Activated CD8-positive, alpha-beta memory T cell treated with anti-CD3 and anti-CD28 coated beads for 4 hours (primary cell): ENCODE measurements at places on chromosomes 2 and 18.

DNA sequence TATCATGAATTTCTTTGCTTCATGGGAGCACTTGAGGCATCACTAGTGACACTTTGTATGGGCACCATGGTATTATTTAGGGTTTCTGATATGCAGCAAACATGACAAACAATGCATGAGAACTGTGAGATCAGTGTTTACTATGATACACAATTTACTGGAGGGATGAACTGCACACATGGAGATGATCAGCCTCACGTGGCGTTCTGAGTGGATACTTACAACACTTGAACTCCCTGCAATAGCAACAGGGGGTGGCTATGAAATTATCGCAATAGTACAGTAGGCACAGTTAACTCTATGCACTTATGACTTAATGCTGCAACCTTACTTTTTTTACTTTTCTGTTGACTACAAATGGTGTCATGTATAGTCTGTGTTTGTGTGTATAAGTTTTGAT is 18.5 kb upstream of the UGT1A8 start:
- DNase-seq, result no peak

GRCh38 chr2:54708584-54709335 is 14.7 kb upstream of the EML6 start:
- no peak for DNase-seq

DNA sequence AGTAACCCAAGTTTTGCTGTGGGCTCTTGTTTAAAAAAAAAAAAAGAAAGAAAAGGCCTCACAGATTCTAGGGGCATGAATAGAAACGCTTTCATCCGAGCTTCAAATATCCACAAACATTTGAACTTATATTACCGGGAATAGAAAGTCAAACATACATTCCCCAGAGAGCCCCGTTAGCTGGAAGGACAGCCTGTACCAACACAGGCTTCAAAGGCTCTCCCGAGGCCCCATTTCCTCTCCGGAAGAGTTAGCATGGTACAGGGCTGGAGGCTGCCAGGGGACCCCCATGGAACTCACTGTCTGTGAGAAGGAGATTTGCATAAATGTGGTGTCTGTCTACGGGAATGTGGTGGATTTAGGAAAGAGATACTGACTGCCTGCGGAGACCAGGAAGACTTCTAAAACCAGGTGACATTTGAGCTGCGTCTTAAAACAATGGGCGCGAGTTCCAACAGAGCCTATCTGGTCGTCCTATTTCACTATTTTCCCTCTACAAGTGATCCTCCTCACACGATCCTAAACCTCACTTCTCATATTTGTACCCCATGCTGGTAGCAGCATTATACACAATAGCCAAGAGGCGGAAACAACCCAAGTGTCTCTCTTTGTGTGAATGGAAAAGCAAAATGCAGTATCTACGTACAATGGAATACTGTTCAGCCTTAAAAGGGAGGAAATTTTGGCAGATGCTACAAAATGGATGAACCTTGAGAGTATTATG is 820 bp upstream of the MATN3 start:
- DNase-seq, result no peak

GRCh38 chr2:1430491-1430890 is 17.2 kb downstream of the TPO start:
- no peak for DNase-seq

DNA sequence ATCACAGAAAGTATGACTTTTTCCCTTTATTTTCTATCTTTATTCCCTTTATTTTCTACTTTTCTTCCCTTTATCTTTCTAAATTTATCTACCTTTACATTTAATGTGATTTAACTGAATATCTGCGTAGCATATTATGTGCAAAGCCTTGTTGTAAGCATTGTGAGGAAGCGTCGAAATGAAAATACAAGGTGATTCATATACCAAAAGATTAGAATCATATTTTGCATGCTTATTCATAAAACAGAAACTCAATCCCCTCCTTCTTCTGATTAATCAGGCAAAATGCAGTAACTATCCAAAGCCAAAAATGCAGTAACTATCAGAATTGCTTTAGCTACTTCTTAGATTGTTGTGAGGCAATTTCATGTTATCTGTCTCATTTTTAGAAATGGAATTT is 393.0 kb downstream of the CDH19 start:
- DNase-seq, result no peak

GRCh38 chr2:17000184-17000482 is 334.5 kb upstream of the CYRIA start:
- DNase-seq, result no peak

DNA sequence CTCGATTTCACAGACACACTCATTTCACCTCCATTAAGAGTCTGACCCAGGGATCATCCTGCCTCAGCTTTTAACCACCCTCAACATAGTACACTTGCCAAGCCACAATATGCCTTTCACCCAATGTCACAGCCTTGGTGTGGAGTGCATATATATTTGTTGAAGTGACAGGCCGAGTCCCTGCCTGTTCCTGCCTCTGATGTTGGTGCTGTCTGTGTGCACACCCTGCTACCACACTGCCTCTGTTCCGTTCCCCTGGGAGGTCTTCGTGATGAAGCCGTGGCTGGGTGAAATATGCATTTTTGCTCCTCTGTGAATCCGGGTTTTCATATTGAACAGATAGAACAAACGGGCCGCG is 90.3 kb downstream of the RNF144A start:
- no peak for DNase-seq

DNA sequence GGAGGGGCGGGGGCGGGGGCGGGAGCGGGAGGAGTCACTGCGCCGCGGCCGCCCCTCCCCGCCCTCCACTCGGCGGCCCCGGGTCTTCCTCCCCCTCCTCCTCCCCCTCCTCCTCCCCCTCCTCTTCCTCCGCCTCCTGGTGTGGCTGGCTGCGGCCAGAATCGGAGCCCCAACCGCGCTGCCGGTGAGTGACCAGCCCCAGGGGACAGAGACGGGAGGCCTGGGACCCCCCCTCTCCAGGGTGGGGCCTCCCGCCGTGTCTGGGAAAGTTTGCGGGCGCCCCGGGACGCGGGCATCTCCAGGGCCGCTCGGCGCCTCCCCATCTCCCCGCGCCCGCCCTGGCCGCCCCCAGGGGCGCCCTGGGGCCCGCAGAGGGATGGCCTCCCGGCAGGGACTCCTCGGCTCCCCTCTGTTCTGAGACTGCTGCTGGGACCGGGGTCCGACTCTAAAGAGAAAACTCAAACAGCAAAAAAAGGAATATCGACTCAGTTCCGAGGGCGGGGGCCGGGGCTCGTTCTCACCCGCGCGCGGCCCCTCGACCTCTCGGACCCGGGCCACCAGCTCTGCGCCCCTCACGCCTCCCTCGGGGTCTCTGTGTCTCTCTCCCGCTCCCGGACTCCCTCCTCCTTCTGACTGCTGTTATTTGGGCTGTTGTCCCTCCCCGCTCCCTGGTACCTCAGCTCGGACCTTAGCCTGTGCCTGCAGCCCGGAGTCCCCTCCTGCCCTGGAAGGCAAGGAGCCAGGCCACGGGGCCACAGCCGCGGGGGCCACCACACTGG is at the start of gene STON1:
STON1 (plus strand) TSS at position 122 of the 779 bp plus-strand sequence. CDS start 50,480 bp downstream, outside the sequence.
- DNase-seq, result no peak

GRCh38 chr2:75920859-75921551 is 210.3 kb upstream of the GCFC2 start:
- DNase-seq, result no peak

DNA sequence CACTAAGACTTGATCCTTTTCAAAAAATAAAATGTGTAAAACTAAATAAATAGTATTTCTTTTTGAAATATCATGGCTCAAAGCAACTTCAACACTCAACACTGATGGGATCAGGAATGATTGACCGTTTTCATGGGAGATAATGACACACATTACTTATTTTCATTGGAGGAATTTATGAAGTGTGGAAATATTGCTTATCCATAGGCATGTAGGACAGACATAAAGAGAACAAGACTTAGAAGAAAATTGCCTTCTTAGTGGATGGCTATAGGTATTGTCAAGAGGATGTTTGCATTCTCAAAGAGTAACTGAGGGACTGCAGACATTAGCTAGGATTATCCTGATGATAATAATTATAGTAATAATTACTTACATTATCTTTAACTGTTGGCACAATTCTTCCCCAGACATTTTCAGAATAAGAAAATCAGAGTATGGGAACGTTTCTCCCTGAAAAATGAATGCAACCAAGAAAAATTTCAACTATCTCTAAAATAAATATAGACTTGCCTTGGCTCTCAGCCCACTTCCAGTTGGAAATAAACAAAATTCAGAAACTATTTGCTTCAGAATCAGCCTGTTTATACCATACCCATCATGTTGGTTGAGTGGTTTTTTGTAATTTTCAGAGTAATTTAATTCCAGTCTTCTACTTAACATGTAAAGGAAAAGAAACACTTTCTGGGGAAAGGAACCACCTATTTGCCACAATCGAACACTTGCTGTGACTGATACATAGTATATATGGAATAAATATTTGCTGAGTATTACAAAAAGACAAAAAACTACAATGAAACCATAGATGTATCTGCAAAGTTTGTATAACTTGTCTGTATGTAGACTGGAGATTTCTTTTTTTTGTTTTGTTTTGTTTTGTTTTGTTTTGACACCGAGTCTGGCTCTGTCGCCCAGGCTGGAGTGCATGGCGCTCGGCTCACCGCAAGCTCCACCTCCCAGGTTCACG is 165.7 kb downstream of the TMX3 start:
- DNase-seq, result no peak

DNA sequence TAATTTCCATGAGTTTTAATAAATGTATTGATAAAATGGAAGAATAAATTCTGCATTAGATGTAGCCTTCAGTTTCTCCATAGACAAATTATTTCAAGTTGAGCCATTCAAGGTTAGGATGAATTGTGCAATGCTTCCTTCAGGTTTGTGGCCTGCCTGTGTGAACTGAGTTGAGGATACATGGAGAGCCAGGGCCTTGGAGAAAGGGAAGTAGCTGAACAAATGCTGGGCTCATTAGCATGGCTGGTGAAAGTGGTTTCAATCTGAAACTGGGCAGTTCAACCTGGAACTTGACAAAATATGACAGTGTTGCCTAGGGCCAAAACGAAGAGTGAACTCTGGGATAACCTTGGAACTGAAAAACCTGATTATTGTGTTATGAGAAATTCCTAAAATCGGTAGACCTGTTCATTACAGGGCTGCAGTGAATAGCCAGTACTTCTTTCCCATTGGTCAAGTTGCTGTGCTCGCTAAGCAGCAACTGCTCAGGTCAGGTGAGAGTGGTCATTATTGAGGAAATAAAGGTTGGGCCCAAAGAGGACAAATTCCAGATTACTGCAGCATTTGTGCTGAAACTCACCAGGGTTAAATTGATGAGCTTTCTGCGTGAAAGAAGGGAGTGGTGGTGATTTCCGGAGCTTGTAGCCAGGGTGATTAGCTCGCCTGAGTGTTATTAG is 12.7 kb downstream of the INPP1 start:
- DNase-seq, result no peak

- no peak for DNase-seq
Measured at GRCh38 chr2:20099780-20100179, 48.4 kb upstream of the LAPTM4A start.
